Stomach (tissue), 19 donors: ENCODE measurements at places on chromosomes 4 and X. TPM values are rescaled to one million over a fixed set of nuclear protein-coding genes. Genes with fewer than 3 reads are reported as not detected.
A peak's percentile ranks its signal among the peaks of the same experiment; 100 is the strongest.

Gene CXCL1
- 33.6 TPM for polyA plus RNA-seq

GRCh38 chrX:1468250-1468772 lies 15.6 kb upstream of the ASMTL start:
- peak; percentile 40 for DNase-seq

DNA sequence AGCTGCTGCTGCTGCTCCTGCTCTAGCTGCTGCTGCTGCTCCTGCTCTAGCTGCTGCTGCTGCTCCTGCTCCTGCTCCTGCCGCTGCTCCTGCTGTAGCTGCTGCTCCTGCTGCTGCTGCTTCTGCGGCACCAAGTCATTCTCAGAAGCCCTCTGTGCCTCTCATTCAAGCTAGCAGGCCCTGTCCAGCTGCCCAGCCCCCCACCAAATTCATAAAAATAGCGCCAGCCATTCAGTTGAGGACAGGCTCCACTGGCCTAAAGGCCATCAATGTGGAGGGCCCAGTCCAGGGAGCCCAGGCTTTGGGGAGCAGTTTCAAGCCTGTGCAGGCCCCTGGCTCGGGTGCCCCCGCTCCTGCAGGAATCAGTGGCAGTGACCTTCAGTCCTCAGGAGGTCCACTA lies 3.9 kb downstream of the SUPT20HL1 start:
- no peak for DNase-seq

GRCh38 chrX:130091980-130092522 lies 18.2 kb downstream of the ELF4 start:
- peak; percentile 82 for DNase-seq

GRCh38 chrX:24643116-24643515 lies 4.0 kb downstream of the PCYT1B start:
- DNase-seq: no peak

Gene TLR8
- polyA plus RNA-seq: 0.31 TPM
